Right atrium auricular region (tissue), 2 donors: ENCODE measurements at places on chromosomes 16 and 17. TPM values are rescaled to one million over a fixed set of nuclear protein-coding genes. Genes with fewer than 3 reads are reported as not detected.

The RHBDF2 gene
- 13.6 TPM for total RNA-seq

DNA sequence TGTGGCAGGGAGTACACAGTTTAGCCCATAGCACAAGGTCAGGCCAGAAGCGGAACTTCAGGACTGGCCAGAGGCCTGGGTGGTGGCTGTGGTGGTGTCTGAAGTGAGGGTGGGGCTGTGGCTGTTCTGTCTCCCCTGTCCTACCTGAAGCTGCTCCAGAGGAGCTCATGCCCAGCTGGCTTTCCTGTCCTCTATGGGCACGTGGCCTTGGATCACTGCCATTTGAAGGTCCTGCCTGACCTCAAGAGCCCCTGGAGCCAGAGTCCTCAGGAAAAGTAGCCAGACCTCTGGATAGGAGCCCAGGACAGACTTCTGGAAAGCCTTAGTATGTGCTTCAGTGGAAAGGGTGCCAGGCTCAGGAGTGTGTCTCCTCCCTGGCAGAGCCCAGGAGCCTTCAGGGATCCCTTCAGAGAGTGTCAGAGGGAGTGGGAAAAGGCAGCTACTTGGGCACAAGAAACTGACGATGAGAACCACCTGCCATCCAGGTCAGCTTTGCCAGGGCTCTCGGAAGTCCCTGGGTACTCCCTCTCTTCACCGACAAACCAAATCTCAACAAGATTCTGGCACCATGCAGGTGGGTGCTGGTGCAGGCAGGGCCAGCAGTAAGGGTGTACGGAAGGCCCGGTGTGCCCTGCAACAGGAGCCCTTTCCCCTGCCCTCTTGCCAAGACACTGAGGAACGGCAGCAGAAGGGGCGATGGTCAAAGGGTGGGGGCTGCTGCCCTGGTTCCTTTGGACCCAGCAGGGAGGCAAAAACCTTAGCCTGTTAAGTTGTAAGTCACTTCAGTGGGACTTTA, 153.7 kb downstream of the NTN1 start:
- DNase-seq: no peak

The DNAJA3 gene
- 47.6 TPM for total RNA-seq

- DNase-seq: no peak
Measured at GRCh38 chr16:68379472-68380347, 68.6 kb downstream of the SMPD3 start.

DNA sequence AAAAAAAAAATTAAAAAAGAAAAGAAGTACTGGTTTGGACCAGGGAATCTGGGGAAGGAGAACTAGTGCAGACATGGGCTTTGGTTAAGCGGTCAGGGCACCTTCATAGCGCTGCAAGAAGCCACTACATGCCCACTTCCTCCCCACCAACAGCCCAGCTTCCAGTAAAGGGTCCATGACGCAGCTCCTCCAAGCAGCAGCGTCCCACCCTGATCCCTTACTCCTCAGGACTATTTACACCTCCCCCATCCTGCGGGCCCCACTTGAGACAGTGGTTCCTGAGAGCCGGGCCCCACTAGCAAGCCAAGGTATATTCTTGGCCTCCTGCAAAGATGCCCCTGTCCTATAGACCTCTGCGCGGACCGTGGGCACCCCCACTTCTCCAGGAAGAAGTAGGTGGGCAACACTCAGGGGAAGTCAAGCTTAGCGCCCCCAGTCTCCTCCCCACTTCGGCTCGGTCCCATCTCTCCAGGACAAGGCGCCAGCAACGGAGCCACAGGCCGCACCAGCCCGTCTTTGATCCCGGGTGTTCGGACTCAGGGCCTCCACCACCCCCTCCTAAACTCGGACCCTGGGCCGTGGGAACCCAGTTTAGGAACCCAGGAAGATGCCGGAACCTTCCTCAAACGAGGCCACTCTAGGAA, 913 bp upstream of the PRR14 start:
- DNase-seq: peak; percentile 63

The RBL2 gene
- 40.8 TPM for total RNA-seq

The MYH11 gene
- total RNA-seq: 60.8 TPM

DNA sequence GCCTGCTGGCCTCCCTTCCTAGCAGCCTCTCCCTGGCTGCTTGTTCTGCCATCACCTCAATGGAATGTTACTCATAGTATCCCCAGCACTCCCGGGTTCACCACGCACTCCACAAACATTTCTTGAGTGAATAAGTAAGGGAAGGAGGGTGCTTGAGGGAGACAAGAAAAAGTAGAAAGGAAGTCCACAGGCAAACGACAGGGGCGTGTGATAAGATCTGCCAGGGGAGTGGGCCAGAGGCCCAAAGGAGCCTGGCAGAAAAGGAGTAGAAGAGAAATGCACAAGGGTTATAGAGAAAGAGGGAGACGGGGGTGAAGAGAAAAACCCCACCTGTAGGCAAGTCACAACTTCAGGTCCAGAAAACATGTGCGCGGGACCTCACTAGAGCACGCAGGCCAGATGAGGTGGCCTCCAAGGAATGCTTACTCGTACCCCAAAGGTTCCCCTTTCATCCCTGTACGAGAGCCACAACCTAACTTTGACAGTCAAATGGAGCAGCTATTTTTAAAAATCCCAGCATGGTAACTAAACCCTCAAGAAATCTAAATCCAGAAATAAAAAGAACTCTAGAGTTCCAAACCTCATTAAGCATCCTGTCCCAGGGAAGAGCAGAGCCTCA, 6.6 kb downstream of the ZDHHC7 start:
- no peak for DNase-seq

The IL21R gene
- total RNA-seq: 0.07 TPM
